ENCODE measurements at places on chromosomes 2 and 18.
A peak's percentile ranks its signal among the peaks of the same experiment; 100 is the strongest.

DNA sequence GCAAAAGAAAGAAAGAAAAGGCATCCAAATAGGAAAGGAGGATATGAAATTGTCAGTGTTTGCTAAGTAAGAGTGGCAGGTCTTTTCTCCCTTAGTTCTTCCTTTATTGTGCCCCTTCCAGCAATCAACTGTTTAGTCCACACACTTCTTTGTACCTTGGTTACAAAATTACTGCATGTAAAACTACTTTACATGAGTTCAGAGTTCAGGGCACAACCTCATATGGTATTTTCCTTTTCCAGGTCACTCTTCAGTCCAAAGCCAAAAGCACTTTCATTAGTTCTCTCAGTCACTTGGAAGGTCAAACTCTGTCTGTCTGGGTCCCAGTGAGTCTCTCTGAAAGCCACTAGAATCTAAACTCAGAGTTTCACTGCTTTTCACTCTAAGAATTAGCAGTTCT is 122.5 kb upstream of the SRD5A2 start:
- no peak for DNase-seq

DNA sequence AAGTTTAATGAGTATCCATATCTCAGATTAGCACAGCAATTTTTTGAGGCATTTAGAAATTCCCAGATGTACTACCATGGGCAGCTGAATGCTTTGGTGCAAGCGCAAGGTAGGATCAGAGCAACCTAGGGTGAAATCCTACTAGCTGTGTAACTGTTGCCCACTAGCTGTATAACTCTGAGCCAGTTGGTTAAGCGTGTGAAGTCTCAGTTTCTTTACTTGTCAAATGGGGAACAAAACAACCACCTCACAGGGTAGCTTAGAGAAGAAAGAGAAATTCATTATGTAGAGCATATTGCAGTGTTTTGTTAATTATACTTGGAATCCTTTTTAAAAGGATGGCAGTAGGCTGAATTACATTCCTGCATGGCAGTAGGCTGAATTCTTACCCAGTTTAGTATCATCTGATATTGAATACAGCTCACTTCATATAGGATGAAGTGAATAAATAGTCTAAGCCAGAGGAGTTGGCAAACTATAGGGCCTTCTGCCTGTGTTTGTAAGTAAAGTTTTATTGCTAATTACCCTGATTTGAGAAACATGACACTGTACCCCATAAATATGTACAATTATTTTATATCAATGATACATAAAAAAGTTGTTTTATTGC is 180.7 kb downstream of the PLCL1 start:
- no peak for DNase-seq

DNA sequence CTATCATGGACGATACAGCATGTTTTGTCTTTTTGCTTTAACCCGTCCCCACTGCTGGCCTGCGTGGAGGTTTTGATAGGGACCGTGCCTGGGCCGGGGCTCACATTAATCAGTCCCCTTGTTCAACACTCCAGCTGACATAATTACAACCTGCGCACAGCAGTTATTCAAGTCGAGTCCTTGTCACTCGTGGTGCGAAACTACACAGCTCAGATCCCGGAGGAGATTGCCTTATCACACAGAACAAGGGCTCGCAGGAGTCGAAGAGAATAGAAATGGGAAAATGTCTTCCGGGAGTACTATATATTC is 304.4 kb downstream of the ZNF407 start:
- DNase-seq = no peak

DNA sequence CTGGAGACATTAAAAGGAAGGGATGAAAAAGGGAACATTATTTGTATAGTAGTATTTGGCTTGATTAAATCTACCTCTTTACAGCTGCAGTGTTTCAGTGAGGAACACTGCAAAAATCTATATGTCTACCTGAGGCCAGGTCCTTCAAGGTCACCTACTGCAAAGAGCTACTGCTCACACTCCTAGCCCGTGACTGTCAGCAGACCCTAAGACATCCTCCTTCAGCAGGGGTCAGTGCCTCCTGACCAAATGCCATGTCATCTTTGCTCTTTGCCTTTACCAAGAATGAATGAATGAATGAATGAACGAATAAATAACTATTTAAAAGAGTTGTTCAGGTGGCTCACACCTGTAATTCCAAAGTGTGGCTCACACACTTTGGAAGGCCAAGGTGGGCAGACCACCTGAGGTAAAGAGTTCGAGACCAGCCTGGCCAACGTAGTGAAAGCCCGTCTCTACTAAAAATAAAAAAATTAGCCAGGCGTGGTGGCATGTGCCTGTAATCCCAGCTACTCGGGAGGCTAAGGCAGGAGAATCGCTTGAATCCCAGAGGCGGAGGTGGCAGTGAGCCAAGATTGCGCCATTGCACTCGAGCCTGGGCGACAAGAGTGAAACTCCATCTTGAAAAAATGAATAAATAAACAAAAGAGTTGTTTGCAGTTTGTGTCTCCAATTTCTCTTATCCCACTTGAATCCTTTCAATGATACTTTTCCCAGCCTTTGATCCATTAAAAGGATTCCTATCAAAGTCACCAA is 84.3 kb upstream of the GRB14 start:
- DNase-seq = no peak

- DNase-seq = no peak
These were observed 174.7 kb downstream of the MC4R start for GRCh38 chr18:60197671-60198462.

- DNase-seq = no peak
These were observed 86.2 kb downstream of the SDC1 start for GRCh38 chr2:20138696-20139095.

DNA sequence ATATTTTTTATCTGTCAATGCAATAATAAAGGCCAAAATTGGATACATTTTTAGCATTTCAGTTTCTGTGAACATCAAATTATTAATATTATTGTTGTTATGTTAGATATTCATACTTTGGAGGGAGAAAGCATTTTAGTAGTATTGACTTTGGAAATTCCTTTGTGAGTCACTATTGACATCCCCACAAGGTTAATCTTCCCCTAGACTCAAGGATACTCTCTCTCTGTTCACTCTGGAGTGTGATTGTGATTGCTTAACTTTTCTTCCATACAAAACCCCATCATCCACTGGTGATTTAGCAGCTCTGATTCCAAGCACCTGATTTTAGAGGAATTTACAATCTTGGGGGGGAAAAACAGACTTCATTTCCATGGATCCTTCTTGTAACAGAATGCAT is 352.0 kb downstream of the THSD7B start:
- no peak for DNase-seq

DNA sequence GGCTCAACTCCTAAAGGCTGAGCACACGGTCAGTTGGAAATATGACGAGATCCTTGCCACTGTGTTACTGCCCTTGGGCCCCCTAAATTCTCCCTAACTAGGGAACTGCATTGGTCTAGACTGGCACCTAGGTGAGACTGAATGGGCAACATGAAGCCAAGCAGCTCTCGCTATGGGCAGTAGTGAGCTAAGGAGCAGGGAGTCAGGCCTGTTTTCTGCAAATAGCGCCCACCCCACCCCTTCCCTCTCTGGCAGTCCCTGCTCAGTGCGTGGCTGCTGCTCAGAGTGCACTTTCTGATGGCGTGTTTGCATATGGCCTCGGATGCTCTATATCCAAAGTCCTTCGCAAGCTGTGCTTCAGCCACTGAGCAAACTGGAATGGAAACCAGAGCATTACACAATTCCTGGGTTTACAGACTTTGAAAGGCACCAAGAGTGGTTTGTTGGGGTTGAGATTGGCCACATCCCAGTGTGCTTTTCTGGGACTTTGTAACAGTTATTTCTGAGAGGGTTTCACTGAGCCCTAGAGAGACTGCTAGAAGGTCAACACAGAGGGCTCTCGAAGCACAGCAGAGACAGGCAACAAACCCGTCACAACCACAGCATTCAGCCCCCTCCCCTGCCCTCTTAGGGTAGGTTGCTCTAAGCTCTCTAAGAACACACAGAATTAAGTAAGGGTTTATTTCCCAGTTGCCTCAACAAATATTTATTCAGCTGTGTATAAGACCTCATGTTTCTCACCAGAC is 419.9 kb downstream of the STK39 start:
- DNase-seq = no peak

GRCh38 chr2:207952564-207953345 is 72.6 kb downstream of the PLEKHM3 start:
- DNase-seq = no peak

GRCh38 chr2:194822657-194823056 is 834.4 kb upstream of the SLC39A10 start:
- DNase-seq = no peak

DNA sequence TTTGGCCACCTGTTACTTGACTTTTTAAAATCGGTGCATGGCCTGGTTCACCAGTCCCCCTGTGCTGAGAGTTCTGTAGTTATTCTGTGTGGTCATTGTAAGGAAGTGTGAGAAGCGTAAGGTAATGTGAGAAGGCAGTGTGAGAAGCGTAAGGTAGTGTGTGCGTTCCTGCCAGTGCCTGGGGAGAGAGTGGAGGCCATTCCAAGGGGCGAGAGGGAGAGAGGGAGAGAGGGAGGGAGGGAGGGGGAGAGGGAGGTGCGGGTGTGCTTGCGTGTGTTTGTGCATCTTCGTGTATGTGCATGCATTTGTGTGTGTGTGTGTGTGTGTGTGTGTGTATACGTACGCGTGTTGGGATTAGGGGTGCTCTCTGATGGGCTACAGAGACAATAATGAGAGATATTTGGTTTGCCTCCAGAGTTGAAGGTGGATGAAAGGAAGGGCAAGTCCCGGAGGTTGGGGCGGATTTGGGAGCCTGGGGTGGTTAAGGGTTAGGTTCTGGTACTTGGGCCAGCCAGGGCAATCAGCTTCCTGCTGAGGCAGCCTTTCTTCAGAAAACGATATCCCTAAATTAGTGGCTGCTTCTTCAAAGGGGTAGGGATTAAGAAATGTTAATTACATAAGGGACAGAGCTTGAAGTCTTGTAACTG is 53.7 kb downstream of the SGPP2 start:
- no peak for DNase-seq

DNA sequence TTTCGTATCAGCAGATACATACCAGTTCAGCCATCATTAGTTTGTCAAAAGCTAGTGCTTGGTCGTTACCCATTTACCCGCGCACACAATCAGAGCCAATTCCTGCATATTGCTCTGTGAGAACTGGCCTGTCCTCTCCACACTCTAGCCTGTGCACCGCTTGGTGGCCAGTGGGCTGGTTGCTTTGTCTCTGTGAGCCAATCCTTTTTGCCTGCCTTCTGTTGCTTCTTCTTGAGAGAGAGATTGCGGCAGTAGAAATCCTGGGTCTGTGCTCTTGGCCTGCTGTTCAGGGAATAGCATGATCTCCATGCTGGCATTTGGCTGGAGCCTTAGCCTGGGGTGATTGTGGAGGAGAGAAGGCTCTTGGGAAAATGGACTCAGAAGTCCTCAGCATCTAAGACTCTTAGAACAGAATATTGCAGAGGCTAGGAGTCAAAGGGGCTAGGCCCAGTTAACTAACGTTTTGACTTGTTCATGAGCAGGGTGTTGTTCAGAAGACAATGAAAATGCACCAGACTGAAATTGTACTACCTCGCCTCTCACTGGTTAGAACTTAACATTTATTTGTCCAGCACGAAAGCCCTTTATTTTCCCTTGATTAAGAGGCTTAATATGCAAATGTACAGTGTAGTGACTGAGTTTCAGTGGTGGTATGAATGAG is 37.1 kb downstream of the MAP4K4 start:
- DNase-seq = no peak

GRCh38 chr2:200399636-200400035 is 93.1 kb downstream of the SPATS2L start:
- DNase-seq = no peak

GRCh38 chr2:233794128-233794658 is 16.1 kb downstream of the MROH2A start:
- no peak for DNase-seq

DNA sequence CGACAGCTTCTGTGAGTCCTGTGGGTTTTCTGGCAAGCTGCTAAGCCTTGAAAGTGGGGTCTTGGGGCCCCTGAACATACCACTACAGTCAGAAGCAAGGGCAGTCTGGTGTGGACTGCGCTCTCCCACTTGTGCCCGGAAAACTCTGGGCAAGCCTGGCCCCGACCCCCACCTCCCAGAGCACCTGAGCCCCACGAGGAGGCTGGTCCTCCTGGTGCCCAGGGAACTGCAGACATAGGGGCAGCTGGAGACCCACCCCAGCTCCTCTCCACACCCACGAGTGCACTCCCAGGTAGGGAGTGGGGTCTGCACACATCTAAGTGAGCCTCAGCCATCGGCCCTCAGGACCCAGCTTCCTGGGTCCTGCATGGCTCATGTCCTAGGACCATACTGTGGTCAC is 16.2 kb upstream of the GPC1 start:
- no peak for DNase-seq

DNA sequence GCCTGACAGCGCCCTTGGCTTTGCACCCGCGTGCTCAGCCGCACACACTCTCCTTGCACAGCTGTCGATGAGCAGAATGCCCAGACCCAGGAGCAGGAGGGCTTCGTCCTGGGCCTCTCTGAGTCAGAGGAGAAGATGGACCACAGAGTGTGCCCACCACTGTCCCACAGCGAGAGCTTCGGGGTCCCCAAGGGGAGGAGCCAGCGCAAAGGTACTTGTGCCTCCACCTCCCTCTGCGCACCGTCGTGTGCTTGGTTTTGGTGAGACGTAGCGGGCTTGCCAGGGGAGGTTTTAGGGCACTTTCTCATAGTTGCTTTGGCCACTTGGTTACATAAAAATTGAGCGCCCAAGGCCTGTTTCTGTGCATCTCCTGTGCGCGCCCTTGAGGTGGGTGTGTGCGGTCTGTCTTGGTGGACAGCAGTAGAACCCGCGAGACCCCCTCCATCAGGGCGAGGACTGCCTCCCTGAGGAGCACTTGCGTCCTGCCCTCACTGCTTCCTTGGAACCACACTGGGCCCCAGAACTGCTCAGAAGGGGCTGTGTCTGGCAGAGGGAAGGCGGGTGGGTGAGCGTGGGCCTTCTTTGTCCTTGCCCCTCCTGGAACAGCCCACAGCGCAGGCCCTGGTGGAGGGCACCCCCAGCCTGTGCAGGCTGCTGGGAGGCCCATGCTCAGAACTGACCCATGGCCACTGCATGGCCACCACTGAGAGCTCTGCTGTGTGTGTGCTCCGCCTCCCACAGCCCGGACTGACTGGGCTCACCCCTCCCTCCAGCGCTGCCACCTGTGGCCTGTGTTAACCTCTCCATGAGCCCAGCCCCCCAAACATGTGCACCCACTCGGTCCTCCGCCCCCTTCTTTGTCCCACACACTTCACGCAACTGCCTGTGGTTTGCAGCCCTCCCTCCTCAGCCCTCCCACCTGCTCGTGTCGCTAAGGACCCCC is 95.9 kb downstream of the DGKD start:
- no peak for DNase-seq

GRCh38 chr18:29160170-29160569 is 983.2 kb upstream of the CDH2 start:
- DNase-seq = no peak

DNA sequence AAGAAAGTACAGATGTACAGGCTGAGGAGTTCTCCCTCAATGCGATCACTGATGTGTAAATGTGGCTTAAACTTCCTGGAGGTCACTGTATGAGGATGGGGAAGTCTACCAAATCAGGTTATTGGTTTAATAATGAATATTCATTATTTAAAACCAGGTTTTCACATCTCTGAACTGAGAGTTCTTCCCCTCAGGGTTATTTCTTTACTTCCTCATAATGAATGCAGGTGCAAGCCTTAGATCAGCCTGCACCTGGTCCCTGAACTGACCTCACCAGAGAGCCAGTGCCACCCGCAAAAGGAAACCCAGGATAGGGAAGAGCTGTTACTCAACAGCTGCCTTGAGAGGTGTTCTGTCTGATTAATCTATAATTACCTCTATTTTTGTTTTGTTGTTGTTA is 369.0 kb downstream of the EPHA4 start:
- no peak for DNase-seq

- DNase-seq = no peak
These were observed 545.8 kb downstream of the BCL11A start for GRCh38 chr2:60007671-60008070.

- peak; percentile 44 for DNase-seq
These were observed 1.1 kb downstream of the HPCAL1 start for GRCh38 chr2:10303694-10304378.
